Hematopoietic multipotent progenitor cell (in vitro differentiated cells): ENCODE measurements at places on chromosomes 5 and 9. TPM values are rescaled to one million over a fixed set of nuclear protein-coding genes. Genes with fewer than 3 reads are reported as not detected.

DNA sequence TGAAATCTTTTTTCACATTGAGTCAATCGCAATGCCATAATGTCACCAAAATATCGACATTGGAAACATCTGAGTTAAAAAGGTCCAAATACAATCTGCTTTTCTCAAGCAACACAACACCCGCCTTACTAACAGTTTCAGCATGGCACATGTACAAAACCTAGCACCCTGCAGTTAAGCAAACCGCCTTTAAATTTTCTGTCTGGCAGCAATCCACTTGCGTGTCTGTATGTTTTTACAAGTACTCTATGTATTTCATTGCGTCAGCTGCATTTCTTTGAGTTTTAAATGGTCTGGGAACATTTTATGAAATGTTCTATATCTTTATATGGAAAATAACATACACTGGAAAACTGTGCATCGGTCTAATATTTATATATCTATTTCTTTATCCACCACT, 134.6 kb downstream of the DENND1A start:
- no peak for DNase-seq

DNA sequence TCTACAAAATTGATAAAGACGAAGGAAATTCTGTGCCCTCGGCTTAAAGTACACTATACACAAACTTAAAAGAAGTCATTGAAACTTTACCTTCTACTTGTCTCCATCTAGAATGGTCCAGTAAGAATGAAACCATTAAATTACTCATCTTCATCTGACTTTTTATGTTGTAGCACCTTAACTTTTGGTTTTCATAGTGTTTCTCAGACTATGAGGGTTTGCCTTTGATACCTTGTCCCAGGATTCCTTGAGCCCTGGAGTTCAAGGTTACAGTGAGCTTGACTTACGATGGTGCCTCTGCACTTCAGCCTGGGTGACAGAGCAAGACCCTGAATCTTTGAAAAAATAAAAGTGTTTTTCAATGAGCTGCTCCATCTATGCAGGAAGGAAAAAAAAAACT, 132.2 kb downstream of the CDC42SE2 start:
- no peak for DNase-seq

DNA sequence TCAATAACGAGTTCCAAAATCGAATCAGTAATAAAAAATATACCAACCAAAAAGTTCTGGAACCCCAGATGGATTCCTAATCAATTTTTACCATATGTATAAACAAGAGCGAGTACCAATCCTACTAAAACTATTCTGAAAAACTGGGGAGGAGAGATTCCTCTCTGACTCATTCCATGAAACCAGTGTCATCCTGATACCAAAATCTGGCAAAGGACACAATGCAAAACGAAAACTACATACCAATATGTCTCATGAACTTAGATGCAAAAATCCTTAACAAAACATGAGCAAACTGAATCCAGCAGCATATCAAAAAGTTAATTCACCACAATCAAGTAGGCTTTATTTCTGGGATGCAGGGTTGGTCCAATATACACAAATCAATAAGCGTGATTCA, 30.5 kb upstream of the MACIR start:
- no peak for DNase-seq

Gene PRLR
- total RNA-seq: under 0.01 TPM

GRCh38 chr9:75979362-75979761, 88.9 kb downstream of the PCSK5 start:
- no peak for DNase-seq

- no peak for DNase-seq
Measured at GRCh38 chr9:135848341-135849047, 58.9 kb downstream of the CAMSAP1 start.

DNA sequence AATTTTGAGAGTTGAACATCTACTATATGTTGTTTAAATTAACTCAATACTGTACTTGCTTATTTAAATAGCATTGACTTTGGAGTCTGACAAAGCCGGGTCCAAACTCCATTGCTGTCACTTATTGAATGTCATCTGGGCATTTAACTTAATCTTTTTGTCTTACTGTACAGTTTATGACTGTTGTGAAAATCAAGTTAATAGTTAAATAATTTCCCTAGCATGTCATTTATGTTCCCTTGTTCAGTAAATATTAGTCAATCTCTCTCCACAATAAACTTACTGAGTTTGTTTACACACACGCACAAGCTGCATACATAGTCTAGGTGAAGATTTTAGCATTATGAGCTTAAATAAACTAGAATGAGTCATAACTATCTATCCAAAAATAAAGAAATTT, 6.3 kb upstream of the UGCG start:
- no peak for DNase-seq

DNA sequence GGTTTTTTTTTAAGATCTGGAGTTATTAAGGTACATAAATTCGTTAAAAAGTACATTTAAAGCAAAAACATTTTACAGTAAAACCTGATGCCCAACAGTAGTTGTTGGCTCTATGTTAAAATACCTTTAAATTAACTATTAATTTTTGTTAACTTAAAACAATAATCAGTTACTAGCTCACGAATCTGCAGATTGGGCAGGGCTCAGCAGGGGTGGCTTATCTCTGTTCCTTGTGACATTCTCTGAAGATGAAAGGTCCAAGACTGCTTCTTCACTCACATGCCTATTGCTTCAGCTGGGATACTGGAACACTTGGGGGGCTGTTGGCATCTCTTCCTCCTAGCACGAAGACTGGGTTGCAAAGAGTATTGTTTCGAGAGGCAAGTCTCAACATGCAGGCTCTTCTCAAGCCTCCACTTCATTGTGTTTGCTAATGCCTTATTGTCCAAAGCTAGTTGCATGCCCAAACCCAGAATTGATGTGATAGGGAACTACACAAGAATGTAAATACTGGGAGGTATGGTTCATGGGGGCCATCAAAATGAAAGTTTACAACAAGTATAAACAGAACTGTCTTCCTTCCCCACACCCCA, 46.6 kb downstream of the MAP3K1 start:
- no peak for DNase-seq

GRCh38 chr9:37994639-37995347, 74.2 kb downstream of the SHB start:
- no peak for DNase-seq

DNA sequence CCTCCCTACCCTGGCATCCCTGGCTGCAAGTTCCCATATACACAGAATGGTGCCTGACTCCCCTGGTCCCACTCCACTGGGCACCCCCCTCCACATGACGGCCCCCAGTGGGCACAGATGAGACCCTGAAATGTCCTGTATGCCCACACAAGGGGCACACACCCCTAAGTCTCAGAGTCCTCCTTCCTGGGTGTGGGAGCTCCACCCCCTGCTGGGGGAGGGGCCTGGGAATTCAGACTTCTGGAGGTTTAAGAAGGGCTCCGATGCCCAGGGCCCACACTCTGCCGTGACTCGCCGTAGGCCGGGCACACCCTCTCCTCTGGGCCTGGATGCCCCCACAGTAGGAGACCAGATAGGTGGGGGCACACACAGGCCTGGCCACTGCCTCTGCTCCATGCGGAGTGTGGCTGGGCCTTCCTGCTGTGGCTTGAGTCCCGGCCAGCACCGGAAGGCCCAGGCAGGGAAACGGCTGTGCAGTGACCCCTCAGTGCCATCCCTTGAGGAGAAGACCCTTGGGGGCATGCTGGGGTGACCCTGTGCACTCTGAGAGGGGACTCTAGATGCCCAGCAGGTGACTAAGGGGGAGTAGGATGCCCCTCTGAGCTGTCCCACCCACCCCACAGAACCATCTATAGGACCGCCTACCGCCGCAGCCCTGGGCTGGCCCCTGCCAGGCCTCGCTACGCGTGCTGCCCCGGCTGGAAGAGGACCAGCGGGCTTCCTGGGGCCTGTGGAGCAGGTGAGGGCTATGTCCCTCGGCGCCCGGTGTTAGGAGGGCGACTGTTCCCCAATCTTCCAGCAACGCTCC, 6.5 kb downstream of the EGFL7 start:
- no peak for DNase-seq

DNA sequence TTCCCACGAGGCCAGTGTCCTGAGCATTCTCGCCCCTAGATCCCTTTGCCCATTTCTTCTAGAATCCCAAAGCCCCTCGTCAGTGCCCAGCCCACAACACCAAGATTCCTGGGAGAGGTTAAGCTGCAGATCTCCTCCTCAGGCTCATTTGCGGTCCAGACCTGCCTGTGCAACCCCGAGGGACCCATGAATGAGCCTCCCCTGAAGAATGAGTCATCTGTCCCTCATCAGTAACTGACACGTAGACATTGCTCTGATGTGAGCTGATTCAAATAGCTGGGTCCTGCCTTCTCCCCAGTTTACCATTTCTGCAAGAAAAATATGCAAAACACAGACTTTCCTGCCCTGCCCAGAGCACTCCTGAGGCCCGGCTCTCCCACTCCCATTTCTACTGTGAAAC, 92.8 kb downstream of the ADCY2 start:
- DNase-seq: no peak

DNA sequence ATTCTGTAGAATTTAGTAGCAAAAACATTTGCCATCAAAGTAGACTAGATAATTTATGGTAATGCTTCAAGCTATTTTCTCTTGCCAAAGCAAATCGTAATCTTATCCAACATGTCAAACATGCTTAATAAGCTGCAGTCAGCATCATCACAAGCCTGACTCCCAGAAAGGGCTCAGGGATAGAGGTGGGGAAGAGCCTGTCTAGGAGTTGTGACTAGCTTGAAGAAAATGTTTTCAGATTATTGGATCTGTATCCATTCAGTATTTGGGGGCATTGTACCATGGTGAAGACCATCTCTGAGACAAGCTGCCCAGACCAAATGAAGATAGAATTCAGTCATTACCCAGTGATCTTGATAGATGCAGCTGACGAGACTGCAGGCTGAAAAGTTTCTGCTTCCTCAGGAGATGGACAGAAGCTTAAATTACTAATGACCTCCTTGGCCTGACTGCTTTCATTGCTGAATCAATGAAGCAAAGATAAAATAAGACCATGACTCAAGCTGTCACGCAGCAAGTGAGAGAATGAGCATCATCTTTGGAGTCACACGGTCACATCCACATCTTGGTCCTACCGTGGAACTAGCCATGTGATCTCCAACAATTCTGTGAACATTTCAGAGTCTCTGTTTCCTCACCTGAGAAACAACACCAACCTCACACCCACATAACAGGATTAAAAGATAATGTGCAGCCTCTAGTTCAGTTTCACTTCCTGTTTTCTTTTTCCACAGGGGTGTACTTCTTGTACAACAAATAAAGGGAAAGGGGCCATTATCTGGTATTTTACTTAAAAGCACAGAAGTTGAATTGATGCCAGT, 9.4 kb downstream of the ERAP2 start:
- DNase-seq: no peak

DNA sequence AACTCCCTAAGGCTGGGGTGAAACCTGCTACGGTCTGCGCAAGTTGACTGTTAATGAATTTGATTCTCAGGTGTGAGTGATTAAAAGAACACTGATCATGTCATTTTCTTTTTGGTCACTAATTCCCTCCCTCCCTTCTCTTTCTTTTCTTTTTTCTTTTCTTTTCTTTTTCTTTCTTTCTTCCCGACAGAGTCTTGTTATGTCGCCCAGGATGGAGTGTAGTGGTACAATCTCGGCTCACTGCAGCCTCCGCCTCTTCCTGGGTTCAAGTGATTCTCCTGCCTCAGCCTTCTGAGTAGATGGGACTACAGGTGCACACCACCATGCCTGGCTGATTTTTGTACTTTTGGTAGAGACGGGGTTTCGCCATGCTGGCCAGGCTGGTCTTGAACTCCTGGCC, 2.6 kb downstream of the ANXA1 start:
- no peak for DNase-seq
